ENCODE measurements at places on chromosomes 16 and 17.

GRCh38 chr16:754656-755055, 5.9 kb upstream of the MSLN start:
- DNase-seq = no peak

DNA sequence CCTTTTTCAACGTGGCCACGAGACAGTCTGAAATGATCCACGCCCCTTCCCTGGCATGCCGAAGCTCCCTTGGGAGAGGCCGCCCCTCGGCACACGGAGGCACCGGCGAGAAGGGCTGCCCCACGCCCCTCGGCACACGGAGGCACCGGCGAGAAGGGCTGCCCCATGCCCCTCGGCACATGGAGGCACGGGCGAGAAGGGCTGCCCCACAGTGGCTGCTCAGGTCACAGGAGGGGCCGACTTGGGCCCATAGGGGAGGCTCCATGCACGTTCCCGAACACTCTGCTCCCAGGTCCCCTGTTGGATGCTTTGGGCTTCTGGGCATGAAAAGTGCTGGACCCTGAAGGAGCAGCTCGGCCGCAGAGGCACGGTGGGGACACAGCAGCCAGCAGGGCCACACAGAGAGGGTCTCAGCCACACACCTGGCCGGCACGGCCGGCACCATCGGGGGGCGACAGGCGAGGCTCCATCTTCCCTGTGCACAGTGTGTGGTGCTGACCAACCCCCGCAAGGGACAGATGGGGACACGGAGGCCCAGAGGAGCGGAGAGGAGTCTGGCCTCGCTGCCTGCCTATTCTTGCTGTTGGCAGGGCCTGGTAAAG, 42.8 kb downstream of the CBFA2T3 start:
- DNase-seq = no peak

DNA sequence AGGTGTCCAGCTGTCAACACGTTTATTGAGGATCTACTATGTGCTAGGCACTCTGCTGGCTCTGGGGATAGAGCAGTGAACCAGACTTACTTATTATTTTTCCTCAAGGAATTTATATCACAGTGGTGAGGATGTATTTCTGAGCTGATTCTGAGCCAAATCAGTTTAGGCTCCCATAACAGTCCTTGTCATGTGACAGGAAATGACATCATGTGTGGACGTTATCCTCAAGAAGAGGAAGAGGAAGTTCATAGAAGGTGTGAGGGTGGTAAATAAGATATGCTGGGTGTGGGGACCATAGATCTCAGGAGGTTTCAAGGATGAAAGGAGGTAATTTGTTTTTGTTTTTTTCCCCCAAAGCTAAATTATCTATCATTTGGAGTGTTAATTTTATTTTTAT, 873.5 kb upstream of the EEF2KMT start:
- DNase-seq = no peak

DNA sequence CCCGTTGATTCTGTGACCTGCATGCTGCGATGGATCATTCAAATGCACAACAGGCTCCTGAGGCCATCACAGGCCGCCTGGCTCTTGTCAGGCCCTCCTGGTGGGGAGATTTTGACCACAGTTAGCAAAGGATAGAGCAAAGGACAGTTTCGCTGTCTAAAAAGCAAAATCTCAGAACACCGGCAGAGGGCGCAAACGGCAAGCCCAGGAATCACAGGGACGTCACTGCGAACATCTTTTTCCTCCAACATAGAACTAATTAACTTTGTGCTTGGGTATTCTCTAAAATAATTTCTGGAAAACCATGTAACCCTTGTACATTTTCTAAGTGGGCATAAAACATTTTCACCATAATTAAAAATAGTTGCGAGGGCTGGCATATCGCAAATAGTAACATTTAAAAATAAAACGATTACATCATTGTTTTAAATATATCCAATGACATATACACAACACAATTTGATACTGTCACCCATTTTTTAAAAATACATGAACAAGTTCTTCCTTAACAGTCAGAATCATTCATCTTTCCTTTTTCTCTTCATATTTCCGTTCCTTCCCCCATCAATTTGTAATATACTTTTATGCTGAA, 19.7 kb upstream of the SLC47A1 start:
- peak; percentile 73 for DNase-seq

DNA sequence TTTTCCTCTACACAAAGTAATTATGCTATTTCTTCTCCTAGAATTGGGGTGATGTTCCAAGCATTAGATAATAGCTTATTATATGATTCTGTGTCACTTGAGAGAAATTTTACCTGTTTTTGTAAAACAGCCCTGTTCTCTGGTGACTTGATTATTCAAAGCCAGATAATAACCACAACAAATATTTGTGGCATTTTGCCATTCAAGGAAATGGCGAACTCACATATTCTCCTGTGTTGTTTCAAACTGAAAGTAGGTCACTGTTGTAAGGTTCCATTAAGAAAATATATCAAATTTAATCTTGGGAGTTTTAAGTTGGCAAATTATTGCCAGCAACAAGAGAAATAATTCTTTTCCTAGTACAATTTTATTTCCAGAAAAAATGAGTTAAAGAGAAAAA, 124.8 kb downstream of the STXBP4 start:
- peak; percentile 9 for DNase-seq

GRCh38 chr17:37373530-37374159, 2.1 kb upstream of the C17orf78 start:
- DNase-seq = peak; percentile 90

DNA sequence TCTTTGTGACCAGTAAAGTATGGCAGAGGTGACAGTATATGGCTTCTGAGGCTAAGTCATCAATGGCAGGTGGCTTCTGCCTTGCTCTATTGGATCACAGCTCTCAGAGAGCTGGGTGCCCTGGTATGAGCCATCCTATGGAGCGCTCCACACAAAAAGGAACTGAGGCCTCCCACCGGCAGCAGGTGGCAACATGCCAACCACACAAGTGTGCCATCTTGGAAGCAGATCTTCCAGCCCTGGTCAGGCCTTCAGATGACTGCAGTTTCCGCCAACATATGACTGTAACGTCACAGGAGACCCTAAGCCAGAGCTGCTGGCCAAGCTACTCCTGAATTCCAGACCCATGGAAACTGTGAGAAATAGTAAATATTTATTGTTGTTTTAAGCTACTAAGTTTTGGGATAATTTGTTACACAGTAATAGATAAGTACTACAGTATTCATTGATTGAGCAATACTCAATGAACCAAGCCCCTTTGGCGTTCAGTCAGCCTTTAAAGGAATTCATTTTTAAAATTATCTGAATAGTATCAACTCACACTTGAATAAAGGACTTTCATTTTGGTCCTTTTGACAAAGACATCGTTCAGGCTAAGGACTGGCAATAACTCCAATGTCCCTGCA, 69.4 kb upstream of the LHX1 start:
- no peak for DNase-seq

- no peak for DNase-seq
Observed at GRCh38 chr16:76970745-76971099, 220.3 kb upstream of the MON1B start.

DNA sequence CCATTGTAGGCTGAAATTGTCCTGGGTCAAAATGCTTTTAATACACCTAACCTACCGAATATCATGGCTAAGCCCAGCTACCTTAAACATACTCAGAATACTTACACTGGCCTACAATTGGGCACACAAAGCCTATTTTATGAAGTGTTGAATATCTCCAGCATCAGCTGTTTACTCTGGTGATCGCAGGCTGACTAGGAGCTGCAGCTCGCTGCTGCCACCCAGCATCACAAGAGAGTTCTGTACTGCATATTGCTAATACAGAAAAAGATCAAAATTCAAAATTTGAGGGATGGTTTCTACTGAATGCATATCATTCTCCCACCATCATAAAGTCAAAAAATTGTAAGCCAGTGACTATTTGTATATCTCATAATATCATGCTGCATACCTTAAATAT, 55.3 kb downstream of the ULK2 start:
- DNase-seq = peak; percentile 26

DNA sequence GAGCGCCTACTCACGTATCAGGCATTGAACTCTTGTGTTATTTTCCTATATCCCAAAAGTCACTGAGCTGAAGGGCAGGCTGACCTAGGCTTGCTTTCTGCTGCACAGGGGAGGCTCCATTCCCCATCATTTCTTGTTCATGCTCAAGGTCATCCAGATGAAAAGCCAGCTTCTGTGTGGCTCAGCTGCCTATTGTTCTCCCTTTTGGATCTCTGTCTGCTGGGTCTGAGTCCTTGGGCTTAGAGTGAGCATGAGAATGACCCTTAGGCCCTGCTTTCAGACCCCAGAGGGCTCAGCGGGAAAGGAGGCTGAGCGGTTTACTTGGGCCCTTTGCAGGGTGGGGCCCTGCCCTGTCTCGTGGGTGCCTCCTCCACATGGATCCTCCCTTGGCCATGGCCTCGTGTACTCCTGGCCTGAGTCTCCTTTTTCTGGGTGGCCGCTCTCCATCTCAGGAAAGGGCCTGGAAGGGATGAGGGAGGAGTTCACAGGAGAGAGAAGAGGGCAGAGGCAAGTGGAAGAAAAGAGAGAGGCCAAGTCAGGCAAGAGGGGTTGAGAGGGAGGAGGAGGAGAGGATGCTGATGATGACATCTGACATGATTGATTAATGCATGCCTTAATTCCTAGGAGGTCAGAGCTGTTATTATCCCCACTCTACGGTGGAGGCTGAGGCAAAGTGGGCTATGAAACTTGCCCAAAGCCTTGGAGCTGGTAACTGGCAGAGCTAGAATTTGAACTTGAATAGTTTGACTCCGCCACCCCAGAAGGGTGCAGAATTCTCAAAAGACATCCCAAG, 19.8 kb upstream of the MAP3K14 start:
- no peak for DNase-seq
